NCI-H1694 (cell line): ENCODE measurements at places on chromosomes 16 and 17.

DNA sequence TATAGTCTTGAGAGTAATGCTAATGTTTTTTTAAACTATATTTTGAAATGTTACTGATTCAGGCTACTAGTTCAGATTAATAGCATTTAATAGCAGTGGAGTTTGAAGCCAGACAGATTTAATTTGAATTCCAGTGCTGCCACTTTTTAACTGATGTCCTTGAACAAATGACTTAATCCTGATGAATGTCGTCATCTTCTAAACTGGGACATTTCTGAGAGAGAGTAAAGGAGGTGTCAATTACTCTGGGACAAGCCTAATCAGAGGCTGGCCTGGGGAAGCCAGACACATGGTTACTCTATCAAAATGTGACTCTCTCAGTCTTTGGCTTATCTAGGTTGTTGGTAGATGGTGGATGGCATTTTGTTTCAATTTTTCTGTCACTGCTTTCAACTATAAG is 246.7 kb downstream of the HS3ST3A1 start:
- DNase-seq: no peak

DNA sequence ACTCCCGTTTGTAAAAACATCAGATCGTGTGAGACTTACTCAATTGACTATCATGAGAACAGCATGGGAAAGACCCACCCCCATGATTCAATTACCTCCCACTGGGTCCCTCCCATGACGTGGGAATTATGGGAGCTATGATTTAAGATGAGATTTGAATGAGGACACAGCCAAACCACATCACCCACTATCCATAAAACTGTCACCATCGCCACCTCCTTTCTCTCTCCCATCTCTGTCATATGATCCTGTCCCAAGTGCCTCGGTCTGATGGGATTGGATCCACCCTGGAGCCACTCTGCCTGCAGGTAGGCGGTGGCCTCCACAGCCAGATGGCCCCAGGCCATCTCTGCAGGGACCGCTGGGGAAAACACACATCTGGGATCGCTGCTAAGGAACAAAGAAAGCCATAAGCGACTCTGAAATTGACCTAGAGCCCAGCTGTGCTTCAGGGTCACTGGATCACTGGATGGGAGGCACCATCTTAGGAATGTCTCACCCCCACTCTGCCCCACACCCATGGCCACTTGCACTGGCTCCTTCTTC is 61.2 kb downstream of the TMEM186 start:
- DNase-seq: no peak

DNA sequence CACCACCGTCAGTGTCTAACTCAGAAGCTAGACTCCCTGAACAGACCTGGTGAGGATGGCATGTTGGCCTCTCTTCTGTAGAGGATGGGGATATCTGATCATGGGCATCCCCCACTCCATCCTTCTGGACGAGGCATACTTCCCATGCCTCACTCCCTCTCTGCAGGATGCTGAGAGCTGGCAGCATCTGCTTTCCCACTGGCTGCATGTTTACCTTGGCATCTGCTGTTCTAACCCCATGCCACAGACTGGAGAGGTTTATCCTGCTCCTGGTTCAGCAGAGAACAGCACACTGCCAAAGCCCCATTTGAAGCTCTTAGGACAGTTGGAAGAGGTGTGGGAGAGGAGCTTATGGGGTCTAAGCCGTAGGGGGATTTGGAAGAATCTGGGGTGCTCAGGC is 46.0 kb downstream of the YPEL2 start:
- DNase-seq: peak; percentile 91

GRCh38 chr16:77951788-77952187 is 70.6 kb upstream of the CLEC3A start:
- DNase-seq: peak; percentile 3
